ENCODE measurements at places on chromosomes 12 and 14.

DNA sequence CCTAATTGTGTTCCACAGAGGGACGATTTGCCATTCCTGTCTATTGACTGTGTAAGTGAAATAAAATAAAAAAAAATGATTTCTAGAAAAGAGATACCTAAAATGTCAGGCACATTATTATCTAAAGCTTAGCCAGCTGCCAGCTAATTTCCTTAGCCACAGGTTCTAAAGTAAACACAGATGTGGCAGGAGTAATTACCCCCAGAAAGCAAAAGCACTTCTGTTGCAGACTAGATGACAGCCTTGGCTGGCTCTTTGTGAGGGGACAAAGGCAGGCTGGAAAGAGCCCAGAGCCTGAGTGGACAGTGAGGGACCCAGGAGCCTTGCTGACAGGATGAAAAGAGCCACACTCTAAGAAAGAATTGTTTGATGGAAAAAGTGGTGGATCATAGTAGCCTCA is 418.1 kb downstream of the LRIG3 start:
- DNase-seq = no peak

DNA sequence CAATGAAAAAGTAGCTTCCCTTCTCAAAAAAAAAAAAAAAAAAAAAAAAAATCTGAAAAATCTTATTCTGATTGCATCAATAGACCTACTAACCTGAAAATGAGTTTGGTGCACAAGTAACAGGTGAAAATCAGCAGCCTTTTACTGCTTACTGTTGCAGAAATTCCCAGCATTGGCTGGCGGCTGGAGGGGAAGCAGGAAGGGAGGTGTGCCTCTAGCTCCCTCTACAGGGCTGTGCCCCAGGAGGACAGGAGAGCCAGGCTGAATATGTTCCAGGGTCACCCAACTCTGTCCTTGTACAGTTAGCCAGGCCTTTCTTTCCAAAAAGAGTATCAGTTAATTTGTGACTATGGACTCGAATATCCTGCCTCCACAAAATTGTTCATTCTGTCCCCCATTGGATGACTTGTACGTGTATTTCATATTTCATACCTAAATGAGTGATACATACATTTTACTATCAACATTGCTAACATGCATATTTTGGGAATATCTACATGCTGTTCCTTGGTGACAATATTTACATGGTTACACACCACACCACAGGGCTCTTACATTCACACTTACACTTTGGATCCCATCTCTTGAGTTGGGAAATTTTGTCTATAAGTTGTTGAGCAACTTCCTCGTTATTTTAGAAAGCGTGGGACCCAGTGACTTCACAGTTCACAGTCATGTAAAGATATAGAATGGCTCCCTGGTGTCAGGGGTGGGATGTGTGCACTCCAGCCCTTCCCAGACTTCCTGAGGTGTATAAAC is 124.8 kb downstream of the SAMD4A start:
- DNase-seq = peak; percentile 71

- no peak for DNase-seq
Observed at GRCh38 chr12:78062786-78063185, 232.1 kb downstream of the NAV3 start.

DNA sequence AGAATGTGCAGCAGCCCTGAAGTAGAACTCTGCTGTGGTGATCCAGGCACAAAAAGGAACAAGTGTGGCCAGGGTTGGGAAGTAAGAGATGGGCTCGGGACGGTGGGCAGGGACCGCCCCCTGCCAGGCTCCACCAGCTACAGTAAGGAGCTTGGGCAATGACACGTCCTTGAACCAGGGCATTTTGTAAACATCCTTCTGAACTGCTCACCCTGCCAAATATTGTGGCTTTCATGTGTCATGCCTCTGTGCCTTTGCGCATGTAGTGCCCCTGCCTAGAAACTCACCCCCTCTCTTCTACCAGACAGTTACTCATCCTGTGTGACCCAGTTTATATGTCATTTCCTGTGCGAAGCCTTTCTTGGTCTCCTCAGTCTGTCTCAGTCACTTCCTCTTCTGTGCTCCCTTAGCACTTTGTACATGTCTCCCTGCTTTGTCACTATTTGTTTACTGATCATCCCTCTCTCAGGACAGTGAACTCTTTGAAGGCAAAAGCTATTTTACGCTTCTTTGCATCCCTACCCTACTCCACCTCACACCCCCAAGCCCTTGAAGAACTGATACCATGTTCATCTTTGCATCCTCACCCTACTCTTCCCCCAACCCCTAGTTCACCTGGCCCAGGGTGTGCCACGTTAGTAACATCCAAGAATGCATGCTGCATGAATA is 108.9 kb upstream of the PLEKHG7 start:
- DNase-seq = peak; percentile 45

- no peak for DNase-seq
Observed at GRCh38 chr12:69330475-69331473, 17.4 kb upstream of the LYZ start.

DNA sequence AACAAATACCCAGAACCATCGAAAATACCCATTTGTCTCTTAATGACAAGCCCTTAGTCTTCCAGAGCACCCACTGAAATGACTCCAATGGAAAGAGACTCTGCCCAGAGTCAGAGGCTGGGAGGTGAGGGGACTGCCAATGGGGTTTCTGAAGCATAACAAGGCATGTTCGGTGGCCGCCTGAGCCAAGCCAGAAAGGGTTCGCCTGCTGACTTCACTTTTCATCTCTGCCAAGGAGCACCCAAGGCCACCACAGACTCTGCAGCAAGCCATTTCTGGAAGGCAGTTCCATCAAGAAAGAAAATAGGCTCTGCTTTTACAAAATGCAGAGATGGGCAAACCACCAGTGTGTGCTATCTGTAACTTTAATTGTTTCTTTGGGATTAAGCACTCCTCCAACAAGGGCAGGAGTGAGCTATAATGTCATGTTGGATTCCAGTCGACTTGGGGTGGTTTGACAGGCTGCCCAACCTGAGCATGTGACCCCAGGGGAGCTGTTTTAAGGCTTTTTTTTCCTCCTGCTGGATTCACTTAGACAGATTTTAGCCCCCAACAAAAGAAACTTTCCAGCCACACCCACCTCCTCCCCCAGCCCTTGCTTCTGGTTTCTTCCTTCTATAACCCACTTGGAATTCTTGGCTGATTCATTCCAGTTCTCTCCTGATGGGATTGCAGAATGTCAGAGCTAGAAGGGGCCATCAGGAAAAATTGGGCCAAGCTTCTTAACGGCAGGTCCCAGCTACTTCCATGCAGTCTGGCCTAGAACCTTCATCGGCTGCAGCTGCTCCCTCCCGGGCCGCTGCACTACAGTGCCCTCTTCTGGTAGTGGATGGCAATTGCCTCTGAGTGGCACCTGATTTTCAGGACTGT is 24.1 kb downstream of the CKAP4 start:
- DNase-seq = peak; percentile 93

GRCh38 chr12:95258803-95259202 is 41.2 kb downstream of the VEZT start:
- no peak for DNase-seq

GRCh38 chr14:24381363-24382063 is 13.5 kb downstream of the NFATC4 start:
- peak; percentile 62 for DNase-seq

DNA sequence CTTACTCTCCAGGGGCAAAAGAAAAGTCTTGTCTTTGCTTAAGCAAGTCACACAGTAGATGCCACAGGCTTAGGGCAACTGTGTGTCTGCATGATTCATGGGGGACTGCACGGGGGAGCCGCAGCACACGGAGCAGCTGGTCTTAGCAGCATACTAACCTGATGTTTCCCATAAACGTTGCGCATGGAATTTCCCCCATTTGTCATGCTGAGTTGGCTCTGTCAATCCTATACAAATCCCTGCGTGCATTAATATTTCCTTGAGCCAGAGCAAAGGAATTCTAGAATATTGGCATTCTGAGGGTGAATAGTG is 71.2 kb downstream of the SAMD4A start:
- DNase-seq = no peak

- DNase-seq = no peak
Observed at GRCh38 chr12:25690996-25691864, 138.1 kb upstream of the LMNTD1 start.

DNA sequence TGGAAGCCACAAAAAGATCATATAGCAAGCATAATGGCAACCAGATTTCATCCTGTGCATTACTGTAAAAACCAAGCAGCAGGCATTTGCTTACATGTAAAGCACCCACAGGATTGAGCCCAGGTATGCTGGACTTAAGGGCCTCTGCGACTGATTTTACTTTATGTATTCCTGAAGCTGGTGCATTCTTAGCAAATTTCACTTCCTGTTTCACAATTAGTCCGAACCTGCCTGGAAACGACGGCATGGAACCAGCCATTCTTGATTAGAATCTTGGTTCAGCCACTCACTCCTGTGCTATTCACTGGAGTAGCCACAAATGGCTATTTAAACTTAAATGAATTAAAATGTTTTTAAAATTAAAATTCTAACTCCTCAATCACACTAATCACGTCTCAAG is 239.2 kb downstream of the NUAK1 start:
- DNase-seq = no peak
